ENCODE measurements at places on chromosomes 4 and X.

GRCh38 chrX:9466124-9466495, 1.3 kb downstream of the TBL1X start:
- no peak for DNase-seq

GRCh38 chr4:114321366-114321765, 277.2 kb upstream of the UGT8 start:
- no peak for DNase-seq

- DNase-seq, result no peak
These were observed 139.7 kb downstream of the MAPK10 start for GRCh38 chr4:86220121-86220520.

DNA sequence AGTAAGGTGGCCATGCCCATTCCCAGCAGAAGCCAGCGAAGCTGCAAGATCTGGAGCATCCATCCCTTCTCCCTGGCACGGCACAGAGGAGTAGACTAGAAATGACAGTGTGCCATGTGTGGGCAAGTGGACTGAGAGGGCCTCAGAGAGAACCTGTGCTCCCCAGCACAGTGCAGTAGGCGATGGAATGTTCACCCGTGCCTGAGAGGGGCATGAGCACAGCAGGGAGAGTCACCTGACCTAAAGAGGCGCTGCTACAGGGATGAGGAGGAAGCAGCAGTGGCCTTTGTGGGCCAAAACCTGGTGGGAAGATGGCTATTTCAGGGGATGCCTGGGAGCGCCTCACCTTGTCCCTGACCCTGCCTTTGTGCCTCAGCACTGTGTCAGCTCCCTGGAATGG, 8.0 kb upstream of the CDKN2AIP start:
- no peak for DNase-seq

- DNase-seq, result no peak
These were observed 122.6 kb downstream of the COMMD8 start for GRCh38 chr4:47340914-47341313.

GRCh38 chr4:147794314-147794680, 62.4 kb downstream of the ARHGAP10 start:
- DNase-seq, result no peak

DNA sequence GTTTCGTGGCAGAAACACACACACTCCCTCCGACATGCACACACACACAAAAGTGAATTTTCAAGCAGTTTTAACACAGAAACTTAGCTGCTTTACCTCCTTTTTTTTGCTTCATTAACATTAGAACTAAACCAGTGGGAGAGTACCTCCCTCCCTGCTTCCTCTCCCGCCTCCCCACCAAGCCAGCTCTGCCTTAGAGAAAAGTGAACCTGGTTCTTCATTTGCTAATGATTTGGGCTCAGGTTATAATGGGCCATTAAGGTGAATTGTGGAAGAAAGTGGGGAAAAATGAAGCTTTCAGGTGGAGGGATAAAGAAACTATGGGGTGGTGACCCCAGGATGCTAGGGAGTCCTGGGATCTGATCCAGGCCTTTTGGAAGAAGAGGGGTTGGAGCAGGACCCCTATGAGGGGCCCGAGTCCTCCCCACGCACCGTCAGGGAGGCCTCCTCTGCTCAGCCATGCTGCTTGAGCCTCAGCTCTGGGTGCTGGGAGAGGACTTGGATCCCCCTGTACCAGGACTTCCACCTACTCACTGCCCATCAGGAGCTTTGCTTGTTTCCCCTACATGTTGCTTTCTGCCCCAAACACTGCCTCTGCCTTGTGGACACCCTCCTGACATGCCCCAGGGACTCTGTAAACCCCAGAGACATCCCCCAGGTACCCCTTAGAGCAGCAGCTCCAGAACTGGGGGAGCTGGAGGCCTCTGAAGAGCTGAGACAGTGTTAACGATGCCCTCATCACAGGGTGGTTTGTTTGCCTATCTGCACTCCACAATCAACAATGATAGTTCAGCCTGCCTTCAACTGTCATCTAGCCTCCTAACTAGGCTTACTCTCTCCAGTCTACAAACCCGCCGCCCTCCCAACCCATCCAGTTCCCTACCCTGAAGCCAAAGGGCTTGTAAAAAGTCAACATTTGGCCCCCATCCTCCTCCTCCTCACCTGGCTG, 6.5 kb upstream of the JADE1 start:
- no peak for DNase-seq

GRCh38 chr4:121964958-121965357, 13.1 kb upstream of the TRPC3 start:
- DNase-seq, result no peak

GRCh38 chr4:93368968-93369367, 459.6 kb upstream of the ATOH1 start:
- no peak for DNase-seq

Measured in cortex of kidney (tissue), 1 donor.